Stimulated activated CD8-positive, alpha-beta memory T cell treated with anti-CD3 and anti-CD28 coated beads, Interleukin-2, amount 100 ng/mL, for 1 hour (primary cell): ENCODE measurements at places on chromosomes 3 and 15.

DNA sequence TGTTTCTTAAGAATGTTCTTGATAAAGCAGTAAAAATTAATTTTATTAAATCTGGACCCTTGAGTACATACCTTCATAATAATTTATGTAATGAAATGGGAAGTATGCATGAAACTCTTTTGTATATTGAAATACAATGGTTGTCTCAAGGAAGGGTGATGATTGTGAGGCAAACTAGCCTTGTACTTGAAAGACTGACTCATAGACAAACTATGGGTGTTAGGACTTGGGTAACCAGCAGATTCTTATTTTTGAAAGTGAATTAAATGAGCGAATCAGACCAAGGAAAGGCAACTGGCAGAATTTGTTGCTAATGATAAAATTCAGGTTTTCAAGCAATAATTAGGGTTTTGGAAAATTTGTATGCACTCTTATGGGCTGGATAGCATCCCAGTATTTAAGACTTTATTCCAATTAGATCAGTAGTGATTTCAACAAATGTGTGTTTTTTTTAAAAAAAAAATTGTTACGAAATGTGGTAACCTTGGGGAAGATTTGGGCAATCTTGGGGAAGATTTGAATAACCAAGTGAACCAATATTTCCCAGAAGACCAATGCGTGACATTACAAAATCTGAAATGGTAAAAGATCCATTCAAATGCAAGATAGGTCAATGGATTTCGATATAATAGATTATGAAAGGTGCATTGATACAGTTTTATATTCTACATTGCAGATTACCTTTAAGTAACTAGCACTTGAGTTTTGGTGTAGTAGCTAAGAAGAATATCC lies 42.0 kb downstream of the ATP2C1 start:
- DNase-seq = no peak

DNA sequence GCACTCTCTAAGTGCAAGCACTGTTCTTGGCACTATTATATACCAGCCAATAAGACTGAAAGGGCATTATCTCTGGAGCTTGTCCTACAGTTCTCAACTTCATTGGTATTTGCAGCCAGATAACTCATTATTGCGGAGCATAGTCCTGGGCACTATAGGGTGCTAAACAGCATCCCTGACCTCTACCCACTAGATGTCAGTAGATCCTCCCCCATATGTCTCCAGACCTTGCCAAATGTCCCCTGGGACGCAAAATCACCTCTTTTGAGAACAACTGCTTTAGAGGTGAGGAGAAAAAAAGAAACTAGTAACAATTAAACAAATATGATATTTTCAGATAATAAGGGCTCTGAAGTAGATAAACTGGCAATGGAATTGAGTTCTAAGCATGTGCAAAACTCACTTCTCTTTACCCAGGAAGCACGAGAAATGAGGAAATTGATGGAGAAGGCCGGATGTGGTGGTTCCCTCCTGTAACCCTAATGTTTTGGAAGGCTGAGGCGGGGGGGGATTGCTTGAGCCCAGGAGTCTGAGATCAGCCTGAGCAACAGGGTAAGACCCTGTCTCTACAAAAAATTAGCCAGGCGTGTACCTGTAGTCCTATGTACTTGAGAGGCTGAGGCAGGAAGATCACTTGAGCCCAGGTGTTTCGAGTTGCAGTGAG lies 61.4 kb downstream of the FRMD4B start:
- DNase-seq = no peak

- no peak for DNase-seq
These were observed 311.7 kb upstream of the SEMA6D start for GRCh38 chr15:47405365-47406162.

DNA sequence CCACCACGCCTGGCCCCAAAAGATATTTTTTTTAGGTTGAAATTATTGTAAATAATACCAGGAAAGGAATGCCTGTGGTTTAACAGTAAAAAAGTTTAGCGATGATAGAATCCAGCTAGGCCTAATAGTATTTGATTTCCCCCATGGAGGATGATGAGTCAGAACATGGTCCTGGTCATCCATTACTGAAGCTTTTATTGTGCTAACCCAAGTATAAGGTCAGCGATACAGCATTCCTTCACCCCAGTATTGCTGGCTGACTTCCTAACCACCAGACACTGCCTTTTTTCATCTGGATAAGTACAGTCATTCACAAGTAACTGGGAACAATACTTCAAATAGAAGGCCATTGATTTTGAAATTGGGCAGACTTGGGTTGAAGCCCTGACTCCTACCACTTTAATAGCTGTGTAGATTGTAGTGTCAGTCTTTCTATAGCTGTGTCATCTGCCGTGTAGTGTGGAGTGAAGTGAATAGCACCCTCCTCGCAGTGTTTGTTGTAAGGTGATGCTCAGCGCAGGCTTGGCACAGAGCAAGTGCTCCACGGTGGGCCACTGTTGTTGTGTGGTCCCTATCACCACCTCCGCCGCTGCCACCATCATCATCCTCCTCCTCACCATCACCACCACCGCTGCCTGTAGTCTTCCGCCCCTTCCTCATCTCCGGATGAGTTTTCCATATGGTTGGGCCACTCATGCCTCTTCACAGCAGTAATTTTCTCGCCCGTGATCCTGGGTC lies 436.0 kb upstream of the TPM1 start:
- DNase-seq = no peak

DNA sequence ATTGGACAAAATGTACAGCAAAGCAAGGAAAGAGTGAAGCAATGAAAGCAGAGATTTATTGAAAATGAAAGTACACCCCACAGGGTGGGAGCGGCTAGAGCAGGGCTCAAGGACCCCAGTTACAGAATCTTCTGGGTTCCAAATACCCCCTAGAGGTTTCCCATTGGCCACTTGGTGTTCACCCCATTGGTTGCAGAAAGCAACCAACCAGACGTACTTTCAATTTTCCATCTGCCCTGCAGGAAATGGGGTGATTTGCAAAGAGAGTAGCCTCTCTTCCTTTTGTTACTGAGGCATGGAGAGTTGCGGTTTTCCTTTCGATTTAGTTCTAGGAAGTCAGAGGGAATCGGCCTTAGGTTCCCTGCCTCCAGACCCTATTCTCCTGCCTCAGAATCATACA lies 2.4 kb downstream of the PML start:
- DNase-seq = no peak

- DNase-seq = no peak
These were observed 461.3 kb downstream of the MCTP2 start for GRCh38 chr15:94692710-94693109.

DNA sequence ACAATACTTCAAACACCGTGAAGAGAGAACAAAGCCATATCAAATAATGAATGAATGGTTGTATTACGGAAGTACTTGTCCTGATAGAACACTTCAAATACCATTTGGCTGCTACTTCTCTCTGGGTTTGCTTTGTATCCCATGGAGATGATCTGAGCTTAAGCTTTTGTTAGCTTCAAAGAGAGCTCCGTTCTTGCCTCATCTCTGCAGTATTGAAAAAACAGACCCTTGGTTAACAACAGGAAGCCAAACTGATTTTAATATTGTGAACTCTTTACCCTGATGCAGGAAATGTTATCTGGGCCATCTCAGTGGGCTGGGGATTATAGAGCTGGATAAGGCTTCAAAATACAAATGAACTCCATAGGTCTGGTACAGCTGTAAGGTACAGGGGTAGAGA lies 101.0 kb downstream of the CHL1 start:
- DNase-seq = no peak

- no peak for DNase-seq
These were observed 380.6 kb downstream of the LSAMP start for GRCh38 chr3:116064646-116065045.

DNA sequence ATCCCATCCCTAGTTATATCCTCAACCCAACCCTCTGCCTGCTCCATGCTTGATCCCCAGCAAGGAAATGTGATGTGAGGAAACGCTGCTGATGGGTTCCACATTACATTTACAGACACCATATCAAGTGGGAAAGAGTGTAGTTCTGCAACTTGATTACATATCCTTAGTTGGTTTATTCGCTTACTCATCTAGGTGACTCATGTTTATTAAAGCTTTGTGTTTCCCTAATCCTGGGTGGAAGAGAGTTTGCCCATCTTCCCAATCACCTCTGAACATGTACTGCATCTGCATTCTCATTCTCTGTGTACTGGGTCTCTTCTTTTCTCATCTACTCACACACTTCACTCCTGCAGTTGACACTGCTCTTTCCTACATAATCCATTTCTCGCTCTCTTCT lies 91.7 kb upstream of the PDZRN3 start:
- no peak for DNase-seq

- no peak for DNase-seq
These were observed 65.2 kb downstream of the TLE3 start for GRCh38 chr15:70032509-70032908.

GRCh38 chr3:138873471-138874278 lies 38.9 kb upstream of the PIK3CB start:
- no peak for DNase-seq

- DNase-seq = no peak
These were observed 82.4 kb upstream of the PLCL2 start for GRCh38 chr3:16802389-16802788.

DNA sequence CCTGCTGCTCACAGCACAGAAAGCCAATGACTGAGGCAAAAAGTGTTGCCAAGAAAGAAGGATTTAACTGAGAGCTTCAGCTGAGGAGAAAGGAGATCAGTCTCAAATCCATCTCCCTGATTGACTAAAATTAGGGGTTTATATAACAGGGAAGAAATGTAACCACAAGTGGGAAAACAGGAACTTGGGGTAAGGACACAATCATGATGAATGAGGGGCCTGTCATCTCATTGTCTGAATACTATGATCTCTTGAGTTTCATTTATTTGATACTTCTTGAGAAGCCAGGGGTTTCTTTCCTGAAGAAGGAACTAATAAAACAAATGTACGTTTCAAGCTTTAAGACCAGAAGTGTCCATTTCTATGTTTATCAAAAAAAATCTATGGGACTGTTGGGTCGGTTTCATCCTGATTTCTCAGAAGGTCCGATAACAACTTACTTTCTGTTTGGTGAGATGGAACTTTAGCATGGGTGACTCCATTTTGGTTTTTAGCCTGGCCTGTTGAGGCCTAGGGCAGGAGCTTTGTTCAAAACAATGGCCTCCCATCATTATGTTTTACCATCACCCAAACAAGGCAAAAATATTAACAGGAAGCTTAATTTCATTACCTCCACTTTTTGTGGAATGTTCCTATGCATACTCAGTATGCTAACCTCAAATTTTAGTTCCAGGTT lies 76.6 kb upstream of the PIAS1 start:
- no peak for DNase-seq

- DNase-seq = no peak
These were observed 959 bp downstream of the ZNF592 start for GRCh38 chr15:84749111-84749991.
